ENCODE measurements at places on chromosomes 6 and 20.
A peak's percentile ranks its signal among the peaks of the same experiment; 100 is the strongest.

GRCh38 chr20:41133709-41134361 is 3.5 kb upstream of the PLCG1 start:
- no peak for DNase-seq

GRCh38 chr6:28377879-28378278 is 21.7 kb downstream of the ZSCAN12 start:
- DNase-seq, result no peak

DNA sequence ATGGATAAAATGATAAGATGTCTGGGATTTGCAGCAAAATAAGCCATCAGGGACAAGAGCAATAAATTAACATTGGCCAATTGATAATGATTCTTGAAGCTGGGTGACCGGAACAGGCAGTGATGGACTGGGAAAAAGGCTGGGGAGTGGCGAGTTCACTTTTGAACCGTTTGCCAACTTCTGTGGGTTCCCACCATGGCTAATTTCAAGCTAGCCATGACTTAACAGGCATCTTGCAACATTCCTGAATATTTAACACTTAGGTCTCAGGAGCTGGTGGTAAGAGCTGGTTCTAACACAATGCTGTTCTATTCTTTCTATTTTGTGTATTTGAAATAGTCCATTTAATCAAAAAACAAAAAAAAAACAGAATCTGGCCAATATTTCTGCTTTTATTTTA is 37.6 kb upstream of the CD83 start:
- DNase-seq, result no peak

DNA sequence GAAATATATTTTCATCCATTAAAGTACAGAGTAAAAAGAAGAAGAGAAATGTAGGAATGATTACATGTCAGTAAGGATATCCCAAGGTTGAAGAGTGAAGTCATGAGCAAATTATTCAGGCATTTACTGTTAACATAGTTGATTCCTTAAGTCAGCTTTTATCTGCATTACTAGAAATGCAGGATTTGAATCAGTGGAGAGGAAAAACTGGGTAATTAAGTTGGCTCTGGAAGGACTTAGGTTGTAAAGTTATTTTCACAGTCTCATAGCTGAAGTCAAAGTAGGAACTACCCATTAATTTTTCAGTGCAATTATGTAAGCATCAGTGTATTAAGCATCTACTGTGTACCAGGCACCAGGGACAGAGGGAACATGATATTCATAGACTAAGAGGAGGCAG is 7.8 kb downstream of the NAA20 start:
- DNase-seq, result no peak

DNA sequence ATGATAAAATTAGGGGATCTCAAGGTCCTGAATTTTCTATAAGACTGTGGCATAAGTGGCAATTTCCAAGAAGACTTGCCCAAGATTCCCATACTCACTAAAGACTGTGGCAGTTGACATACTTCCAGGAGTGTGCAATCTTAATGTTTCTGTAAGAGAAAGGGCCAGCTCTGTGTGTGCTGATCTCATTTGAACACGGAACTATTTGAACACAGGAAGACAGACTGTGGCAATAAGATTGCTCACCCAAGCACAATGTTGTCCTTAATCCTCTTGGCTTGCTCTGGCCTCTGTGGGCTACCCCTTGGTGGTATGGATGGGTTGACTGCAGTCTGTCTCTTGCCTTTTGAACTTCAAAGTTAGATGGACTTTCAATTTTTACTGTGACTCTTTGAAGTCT is 151.4 kb downstream of the PHF3 start:
- DNase-seq, result no peak

- DNase-seq, result no peak
These were observed 168.1 kb upstream of the HDDC2 start for GRCh38 chr6:125469915-125470314.

DNA sequence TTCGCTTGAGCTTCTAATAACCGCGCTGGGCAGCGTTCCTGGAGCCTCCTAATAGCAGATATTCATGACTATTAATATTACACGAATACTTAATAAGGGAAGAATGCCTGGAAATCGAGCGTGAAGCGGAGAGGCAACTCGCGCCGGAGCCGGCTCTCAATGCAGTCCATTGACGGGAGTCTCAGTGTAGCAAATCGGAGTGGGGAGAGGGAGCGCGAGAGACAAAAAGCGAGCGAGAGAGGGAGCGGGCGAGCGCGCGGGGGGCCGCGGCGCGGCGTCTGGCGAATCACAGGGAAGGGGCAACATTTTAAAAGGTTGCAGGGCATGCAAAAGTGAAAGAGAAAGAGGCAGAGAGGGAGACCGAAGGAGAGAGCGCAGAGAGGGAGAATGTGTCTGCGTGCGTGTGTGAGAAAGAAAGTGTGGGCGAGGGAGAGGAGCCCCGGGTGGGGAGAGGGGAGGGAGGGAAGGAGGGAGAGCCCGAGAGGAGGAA is 2.9 kb downstream of the TFAP2A start:
- peak; percentile 73 for DNase-seq

DNA sequence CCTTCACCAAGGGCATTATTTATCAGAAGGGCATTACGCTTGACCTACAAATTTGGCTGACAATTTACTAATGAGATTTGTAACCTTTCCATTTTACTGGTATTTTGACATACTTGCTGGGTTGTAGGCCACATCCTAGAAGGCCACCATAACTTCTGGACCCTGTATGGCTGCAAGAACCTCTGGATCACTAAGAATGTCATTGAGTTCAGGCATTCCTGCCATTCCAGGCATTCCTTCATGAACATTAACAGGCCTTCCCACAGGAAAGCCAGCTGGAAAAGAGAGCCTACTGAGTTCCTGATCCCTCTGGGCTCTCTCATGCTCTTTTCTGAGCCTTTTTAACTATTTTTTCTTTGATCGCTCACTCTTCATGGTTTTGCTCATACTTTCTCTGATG is 28.4 kb upstream of the SLC35A1 start:
- peak; percentile 72 for DNase-seq

DNA sequence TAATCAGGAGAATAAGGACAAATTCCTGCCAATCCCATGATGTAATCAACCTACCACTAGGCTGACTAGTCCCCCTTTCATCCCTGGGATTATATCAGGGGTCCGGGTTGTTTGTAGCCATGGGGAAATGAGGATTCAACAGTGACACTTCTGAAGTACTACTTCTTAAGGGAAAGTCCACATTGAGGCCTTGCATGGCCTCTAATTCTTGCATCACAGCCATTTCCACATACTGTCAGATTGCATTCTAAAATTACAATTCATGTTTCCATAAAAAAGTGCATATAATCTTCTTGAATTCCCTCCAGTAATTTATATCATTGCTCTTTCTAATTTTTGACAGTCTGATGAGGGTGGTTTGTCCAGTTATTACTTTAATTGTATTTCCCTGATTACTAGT is 184.2 kb downstream of the PHF3 start:
- no peak for DNase-seq

- no peak for DNase-seq
These were observed 462.7 kb upstream of the SULF2 start for GRCh38 chr20:48247961-48248360.

- DNase-seq, result no peak
These were observed 195.1 kb downstream of the PKHD1 start for GRCh38 chr6:51892339-51892738.

GRCh38 chr20:54062812-54063280 is 7.5 kb downstream of the BCAS1 start:
- DNase-seq, result peak; percentile 46

DNA sequence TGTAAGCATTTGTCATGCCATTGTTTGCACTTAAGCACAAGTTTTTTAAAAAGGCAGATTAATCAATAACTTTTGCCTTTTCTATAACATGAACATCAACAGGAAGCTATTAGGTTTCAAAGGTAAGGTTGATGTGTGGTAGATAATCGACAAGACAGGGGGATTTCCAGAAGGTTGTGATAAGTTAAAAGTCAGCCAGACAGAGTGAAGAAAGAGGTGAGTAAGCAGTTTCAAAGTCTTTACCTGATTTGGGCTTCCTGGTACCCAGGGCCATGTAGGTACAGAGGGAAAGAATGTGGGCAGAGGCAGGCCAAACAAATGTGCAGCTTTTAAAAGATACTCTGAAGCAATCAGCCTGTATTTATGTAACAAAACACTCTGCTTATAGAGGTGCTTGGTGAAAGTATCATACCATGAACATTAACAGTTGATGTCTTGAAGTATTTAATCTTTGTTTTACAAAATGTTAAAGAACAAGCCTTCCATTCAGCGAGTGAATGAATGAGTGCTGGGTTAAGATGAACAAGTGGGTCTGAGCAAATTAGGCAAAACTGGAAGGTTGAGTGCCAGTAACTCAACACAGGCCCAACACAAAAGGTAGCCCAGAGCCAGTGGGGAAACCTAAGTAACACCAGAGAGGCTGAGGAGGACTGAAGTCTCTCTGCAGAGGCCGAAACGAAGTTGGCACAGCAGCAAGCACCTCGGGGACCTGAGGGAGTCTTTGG is 60.2 kb downstream of the LRRC1 start:
- DNase-seq, result no peak

DNA sequence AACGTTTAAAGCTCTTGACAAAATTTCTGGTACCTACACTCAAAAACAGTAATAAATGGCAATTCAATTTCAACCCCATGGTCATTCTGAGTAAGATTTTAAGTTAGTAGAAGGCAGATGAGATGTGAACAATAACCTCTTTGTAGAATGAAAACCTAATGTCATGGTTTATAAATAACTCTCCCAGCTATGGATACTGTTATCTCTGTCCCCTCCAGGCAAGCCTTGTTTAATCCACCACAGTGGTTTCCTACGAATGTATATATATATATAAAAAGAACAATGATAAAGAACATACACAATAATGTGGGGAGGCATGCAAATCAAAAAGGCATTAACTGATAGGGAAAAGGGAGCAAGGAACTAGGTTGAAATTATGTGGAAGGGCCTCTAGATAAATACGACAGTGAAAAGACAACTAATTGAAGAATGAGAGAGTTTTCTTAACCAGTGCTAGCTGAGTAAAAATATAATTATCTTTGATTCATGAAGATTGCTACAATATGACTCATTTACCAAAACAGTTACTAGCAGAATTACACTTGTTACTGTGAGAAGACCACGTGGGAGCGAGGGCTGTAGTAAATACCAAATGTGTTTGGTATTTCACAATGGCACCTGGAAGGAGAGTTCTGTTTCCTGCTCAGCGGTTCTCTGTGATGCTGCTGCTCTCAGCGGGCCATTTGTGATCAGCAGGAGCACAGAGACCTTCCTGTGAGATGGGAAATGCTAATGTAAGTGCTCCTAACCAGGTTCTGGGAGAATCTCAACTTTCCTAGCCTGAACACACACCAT is 173.7 kb downstream of the MBOAT1 start:
- no peak for DNase-seq

DNA sequence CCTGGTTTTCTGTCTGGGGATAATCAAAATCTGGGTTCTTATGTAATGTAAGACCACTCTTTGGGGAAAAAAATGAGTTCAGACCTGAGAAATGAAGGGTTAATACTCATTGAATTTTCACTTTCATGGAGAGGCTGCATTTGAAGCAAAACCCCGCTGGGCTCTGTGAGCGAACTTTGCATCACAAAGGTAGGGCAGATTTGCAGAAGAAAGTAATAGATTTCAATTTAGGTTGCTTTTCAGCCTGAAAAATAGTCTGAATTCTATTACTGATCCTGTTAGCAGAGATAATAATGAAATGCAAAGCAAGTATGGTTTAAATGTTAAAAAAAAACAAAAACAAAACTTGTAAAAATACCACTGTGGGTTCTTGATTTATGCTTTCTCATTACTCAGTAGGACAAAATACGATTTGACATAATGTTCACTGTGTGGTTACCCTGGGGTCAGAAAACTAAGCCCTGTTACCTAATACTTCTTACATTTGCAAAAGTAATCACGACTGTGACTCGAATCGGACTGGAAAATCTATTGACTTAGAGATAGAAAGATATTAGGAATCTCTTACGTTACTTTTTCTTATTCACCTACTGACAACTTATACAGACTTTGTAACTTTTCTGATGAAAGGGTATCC is 72.2 kb downstream of the UST start:
- DNase-seq, result peak; percentile 61

DNA sequence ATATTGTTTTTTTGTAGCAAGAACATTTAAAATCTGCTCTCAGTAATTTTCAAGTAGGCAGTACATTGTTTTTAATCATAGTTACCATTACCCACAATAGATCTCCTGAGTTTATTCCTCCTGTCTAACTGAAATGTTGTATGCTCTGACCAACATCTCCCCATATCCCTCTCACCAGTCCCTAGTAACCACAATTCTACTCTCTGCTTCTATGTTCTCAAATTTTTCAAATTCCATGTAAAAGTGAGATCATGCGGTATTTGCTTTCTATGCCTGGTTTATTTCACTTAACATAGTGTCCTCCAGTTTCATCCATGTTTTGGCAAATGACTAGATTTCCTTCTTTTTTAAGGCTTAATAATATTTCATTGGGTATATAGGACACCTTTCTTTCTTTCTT is 300.5 kb downstream of the KCNQ5 start:
- no peak for DNase-seq

DNA sequence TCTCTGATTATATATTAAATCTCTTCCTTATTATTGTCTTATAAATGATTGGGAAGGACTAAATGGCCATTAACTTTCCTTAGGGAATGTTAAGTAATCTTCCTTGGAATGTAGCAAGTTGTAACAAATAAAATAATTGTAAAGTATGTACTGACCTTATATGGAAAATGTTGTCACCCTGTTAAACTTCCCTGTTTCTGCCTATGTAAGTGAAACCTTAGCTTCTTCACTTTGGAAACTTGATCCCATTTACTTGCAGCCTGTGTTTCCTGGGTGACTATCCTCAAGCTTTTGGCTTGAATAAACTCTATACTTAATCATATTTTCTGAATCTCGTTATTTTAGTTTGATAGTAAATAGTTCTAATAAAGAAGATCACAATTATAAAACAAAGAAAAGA is 519.5 kb upstream of the PTCHD4 start:
- no peak for DNase-seq

DNA sequence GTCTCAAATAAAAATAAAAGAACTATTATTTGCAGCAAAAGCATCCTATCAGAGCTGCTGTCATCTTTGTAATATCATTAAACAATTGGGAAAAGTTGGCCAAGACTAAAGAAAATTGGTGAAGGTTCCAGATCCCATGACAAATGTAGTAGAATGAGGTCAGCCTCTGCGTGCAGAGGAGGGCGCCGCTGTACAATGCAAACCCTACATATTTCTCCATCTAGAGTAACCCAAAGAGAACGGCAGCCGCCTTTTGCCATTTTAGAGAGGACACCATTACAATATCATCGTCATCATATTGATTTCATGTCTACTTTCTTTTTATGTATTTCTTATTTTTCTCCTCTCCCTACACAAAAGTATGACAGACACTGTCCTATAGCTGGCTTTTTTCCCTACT is 59.5 kb downstream of the ZMYND8 start:
- DNase-seq, result peak; percentile 37

GRCh38 chr6:70225055-70225454 is 77.8 kb downstream of the COL9A1 start:
- DNase-seq, result no peak

GRCh38 chr6:117818449-117818848 is 88.6 kb upstream of the SLC35F1 start:
- DNase-seq, result no peak

DNA sequence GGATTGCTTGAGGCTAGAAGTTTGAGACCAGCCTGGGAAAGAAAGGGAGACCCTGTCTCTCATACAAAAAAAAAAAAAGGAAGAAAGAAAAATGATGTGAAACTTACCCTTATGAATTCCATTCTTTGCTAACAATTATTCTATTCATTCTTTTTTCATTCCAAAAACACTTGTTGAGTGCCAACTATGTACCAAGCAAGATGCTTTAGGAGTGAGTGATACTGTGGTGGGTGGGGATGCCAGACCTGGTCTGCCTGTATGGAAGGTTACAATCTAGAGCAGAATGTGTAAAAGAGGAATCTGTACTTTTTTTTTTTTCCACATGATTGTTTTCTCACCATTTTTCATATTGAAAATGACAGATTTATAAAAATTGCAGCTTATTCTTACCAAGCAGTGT is 73.8 kb upstream of the TULP1 start:
- DNase-seq, result no peak
